ENCODE measurements at places on chromosomes 4 and X.
A peak's percentile ranks its signal among the peaks of the same experiment; 100 is the strongest.

DNA sequence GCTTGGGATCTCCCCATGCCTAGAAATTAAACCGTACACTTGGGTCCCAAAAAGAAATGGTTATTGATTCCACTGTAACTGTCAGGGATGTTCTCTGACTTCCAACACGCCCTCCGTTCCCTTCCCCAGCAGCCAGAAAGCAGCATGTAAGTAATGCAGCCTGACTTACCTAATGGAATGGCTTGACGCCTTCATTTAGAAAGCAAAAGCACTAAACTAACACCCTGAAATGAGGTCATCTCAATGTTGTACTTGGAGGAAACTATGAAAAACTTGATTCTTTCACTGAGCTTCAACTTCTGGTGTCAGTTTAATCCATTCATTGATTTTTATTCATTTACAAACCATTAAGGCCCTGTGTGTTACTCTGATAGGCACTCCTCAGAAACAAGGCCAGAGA, 110.8 kb upstream of the NOCT start:
- DNase-seq = no peak

DNA sequence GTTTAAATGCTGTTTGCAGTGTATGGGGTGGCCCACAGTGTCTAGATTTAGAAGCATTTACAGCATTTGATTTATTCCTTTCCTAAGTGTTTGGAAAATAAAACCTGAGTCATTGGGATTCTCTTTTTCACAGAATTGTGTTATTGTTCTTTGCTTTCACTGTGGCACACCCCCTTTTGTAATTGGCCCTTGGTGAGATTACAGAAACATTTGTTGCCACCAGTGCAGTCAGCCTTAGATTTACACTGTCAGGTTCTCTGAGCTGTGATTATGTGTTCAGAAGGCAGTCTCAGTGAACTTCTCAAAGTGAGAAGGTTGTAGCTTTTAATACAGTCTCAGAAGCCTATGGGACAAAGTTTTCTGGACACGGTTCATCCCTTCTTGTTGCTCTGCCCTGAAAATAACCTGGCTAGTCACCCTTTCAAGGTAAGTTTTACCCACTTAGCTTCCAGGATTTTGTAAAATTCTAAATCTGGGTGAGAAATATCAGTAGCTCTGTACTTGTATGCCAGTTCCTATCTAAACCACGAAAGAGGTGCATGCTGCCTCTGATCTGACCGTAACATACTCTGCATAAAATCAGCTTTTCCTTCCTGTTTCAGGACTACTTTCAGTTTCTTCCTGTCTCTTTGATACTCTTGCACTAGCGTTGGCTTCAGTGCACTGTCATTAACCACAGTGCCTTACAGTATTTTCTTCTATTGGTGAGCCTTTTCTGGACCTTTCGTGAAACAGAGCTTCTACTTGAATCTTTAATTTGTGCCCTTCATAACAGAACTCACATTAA, 12.6 kb downstream of the RUFY3 start:
- DNase-seq = no peak

GRCh38 chrX:41921492-41922430, 1.6 kb downstream of the CASK start:
- DNase-seq = peak; percentile 4

DNA sequence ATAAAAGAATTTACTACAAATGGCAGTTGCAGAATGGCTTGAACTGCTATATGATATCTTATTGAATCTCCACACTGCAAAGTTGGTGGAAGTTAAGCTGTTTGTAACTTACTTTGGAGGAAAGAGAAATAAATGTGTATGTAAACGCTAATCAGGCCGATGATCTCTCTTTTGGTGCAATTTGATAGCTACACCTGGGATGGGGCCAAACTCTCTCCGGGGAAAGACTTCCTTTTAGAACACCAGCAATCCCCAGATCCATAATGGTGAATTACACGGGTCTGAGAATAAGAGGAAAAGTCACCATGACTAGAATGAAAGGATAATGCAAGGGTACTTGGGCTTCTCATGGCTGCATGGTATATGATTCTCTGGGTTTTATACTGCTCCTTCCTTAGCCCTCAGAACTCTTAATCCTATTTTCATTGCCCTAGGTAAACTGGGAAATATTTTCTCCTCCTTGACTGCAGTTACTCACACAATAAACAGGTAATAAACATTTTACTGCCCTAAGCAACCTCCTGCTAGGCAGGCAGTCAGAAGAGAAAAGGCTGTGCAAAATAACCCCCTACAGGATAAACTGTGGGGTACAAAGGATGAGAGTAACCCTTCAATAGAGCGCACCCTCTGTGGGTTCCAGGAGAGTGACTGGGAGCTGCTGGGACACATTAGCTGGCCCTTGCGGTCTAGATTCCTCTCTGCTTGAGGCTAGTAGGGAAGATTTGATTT, 109.3 kb downstream of the MGST2 start:
- peak; percentile 7 for DNase-seq

- DNase-seq = peak; percentile 18
These were observed 132.6 kb downstream of the TBL1X start for GRCh38 chrX:9597361-9598035.

GRCh38 chr4:23882976-23883531, 6.8 kb downstream of the PPARGC1A start:
- no peak for DNase-seq

- DNase-seq = no peak
These were observed 11.0 kb upstream of the OTC start for GRCh38 chrX:38341442-38341841.

DNA sequence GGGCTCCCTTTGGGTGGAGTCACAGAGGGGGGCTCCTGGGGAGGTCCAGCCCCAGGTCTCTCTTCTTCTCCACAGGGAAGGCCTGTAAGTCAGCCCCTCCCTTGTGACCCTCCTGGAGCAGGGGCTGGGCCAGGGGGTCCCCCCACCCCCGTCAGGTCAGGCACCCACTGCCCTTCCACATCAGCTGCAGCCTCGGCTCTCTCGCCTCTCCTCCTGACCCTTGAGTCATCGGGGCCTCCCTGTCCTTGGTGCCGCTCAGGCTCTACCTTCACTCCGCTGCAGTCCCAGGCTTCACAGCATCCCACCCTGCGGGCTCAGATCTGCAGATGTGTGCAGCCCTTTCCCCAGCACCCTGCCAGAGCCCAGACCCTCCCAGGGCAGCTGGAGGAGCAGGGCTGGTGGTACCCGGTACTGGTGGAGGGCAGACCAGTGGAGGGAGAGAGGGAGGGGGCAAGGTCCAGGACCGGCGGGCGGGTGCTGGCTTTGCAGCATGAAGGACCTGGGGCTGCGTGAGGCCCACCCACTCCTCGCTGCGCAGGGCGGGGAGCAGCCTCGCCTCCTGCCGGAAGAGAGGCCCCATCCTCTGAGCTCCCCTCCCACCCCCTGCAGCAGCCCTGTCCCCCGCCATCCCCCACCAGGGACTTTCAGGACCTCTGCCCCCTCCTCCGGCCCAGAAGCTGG, 117.1 kb downstream of the FAM53A start:
- no peak for DNase-seq

- no peak for DNase-seq
These were observed 161.2 kb upstream of the SPRY1 start for GRCh38 chr4:123235431-123235830.

- DNase-seq = no peak
These were observed 49.3 kb upstream of the PHF8 start for GRCh38 chrX:54093571-54093970.

GRCh38 chrX:52082578-52082977, 13.6 kb upstream of the MAGED4B start:
- no peak for DNase-seq

- DNase-seq = no peak
These were observed 98.8 kb downstream of the CASK start for GRCh38 chrX:41824551-41824950.

- no peak for DNase-seq
These were observed 394.5 kb downstream of the KCNIP4 start for GRCh38 chr4:21554066-21554465.

- no peak for DNase-seq
These were observed 18.8 kb downstream of the PRKG2 start for GRCh38 chr4:81196126-81196650.

GRCh38 chr4:38818441-38818976, 13.9 kb upstream of the TLR1 start:
- no peak for DNase-seq

- DNase-seq = no peak
These were observed 159.3 kb downstream of the EPHA5 start for GRCh38 chr4:65510976-65511375.

DNA sequence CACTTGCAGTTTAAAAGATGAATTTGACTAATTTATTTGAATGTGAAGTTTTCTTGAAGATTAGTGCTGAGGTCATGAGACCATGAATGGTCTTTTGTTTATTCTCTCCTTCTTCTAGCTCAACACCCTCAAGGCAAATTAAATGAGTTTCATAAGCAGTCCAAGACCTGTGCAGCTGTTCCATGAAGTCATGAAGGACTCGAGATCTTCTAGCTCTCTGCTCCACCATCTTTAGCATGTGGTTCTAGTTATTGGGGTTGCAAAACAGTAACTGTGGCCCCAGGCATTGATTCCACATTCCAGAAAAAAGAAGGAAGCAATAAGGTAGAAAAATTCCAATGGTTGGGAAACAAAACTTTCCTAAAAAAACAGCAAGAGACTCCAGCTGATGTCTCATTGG, 84.2 kb upstream of the HS3ST1 start:
- DNase-seq = no peak

DNA sequence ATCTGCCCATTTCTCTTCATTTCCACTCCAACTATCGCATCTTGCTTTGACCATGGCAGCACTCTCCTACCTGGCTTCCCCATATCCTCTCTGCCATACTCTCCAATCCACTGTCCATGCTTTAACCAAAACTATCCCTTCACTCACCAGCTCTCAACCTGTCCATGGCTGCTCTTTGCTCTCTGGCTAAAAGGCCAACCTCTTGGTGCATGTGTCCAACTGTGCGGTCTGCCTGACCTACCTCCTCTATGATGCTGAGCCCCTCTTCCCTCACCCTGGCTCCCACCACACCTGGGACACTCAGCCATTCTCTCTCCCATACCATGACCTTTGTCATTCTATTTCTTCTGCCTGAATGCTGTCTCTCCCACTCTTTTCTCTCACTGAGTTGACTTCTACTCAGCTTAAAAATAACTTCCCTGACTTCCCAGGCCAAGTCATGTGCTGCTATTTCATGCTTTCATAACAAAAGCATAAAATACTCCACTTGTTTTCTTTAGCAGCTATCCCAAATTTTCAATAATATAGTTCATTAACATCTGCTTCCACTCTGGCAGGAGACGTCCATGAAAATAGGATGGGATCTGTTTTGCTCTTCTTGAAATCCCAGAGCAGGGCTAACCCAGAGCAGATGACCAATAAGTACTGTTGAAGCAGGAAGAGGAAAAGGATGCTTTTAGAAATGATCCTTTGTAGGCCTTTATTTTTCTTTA, 29.8 kb upstream of the KLF3 start:
- DNase-seq = no peak

- DNase-seq = no peak
These were observed 31.1 kb downstream of the GRID2 start for GRCh38 chr4:92334716-92335350.

GRCh38 chr4:5750052-5750945, 39.3 kb downstream of the EVC start:
- no peak for DNase-seq

GRCh38 chr4:55933611-55934010, 15.1 kb upstream of the CEP135 start:
- no peak for DNase-seq

- no peak for DNase-seq
These were observed 615 bp downstream of the CACNA1F start for GRCh38 chrX:49232525-49232924.

GRCh38 chr4:103591841-103592240, 127.9 kb downstream of the TACR3 start:
- DNase-seq = no peak

- no peak for DNase-seq
These were observed 29.4 kb downstream of the CTBP1 start for GRCh38 chr4:1219566-1219950.

GRCh38 chrX:19193565-19193964, 71.3 kb upstream of the ADGRG2 start:
- DNase-seq = no peak

GRCh38 chr4:65302145-65302544, 368.1 kb downstream of the EPHA5 start:
- DNase-seq = no peak

- no peak for DNase-seq
These were observed 11.8 kb downstream of the ANOS1 start for GRCh38 chrX:8720136-8720535.

DNA sequence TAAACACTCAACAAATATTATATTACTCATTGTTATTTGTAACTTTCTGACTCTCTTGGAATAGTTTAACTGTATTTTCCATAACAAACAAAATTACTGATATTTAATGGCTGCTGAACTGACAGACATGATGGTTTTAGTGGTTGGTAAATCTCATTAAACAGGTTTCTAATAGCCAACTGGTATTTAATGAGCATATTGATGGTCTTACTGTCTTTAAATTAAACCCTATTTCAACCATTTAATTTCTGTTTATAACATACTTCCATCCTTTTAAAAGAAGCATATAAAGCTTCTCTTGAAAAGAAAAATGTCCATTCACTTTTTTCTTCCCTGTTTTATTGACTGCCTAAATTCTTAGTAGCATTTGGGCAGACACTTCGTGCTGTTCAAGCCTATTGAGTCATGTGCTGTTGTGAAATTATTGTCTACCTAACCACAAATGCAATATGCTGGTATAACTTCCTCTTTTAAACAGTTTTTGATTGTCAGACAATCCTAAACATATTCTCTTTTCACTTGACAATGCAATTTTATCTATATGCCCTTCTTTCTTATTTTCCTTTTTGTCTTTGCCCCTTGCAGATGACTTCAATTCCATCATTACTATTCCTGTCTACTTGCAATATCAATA, 163.9 kb upstream of the SLC7A11 start:
- DNase-seq = no peak

GRCh38 chr4:188414441-188414840, 275.2 kb downstream of the TRIML1 start:
- DNase-seq = no peak

- no peak for DNase-seq
These were observed 53.9 kb downstream of the HMX1 start for GRCh38 chr4:8817813-8818062.

DNA sequence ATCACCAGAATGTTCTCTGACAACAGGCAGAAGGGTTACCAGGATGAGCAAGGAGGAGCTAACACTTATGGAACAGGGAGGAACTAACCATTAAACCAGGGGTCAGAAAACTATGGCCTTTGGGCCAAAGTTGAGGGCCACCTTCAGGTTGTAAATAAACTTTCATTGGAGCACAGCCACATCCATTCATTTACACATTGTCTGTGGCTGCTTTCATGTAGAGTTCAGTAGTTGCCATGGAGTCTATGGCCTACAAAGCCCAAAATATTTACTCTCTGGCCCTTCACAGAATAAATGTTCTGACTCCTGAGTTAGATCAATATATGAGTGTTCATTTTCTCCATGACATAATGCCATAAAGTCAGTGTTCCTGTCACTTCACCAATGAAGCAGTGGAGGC, 13.2 kb upstream of the HCCS start:
- DNase-seq = no peak

- no peak for DNase-seq
These were observed 292.6 kb downstream of the FBXO8 start for GRCh38 chr4:173990869-173991210.
